ENCODE measurements at places on chromosomes 11 and 22.

DNA sequence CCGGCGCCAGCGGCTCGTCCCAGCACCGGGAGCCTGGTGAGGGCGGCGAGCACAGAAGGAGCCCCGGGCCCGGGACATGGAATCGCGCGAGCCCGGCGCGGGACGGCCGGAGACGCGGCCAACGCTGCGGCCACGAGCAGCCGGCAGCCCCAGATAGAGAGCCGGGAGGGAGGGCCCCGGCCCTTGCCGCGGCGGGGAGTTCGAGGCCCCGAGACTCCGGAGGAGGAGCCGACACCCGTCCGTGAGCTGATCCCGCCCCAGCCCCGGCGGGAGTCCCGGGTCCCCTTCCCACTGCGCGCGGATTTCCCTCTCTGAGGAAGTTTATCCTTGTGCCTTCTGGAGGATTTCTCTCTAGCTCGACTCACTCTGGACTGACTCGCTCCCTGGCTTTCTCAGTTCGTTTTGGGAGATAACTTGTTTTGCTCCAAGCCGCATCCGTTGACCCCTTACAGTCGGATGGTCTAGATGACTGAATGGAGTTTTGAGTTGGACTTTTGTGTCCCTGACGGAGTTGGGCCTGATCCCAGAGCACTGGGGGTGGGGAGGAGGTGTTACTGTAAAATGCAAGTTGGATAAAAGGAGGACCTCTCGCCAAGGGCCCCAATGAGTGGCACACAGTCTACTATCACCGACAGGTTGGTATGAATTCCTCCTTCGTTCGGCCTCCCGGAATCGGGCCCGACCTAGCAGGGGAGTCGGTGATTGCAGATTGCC lies 585 bp downstream of the ARHGEF12 start:
- peak; percentile 40 for DNase-seq

DNA sequence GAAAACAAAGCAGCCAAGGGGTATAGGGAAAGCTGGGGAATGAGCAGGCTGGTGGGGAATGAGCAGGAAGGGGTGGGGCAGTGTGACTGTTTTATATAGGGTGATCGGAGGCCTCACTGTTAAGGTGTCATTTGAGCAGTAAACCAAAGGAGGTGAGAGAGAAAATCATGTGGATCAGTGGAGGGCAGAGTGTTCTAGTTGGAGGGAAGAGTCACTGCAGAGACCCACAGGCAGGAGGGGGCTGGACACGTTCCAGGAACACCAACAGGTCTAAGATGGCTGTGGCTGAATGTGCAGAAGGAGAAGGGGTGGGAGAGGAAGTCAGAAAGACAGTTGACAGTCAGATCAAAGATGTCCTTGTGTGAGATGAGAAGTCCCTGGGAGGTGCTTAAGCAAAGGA lies 103.8 kb downstream of the ENTHD1 start:
- DNase-seq: no peak

DNA sequence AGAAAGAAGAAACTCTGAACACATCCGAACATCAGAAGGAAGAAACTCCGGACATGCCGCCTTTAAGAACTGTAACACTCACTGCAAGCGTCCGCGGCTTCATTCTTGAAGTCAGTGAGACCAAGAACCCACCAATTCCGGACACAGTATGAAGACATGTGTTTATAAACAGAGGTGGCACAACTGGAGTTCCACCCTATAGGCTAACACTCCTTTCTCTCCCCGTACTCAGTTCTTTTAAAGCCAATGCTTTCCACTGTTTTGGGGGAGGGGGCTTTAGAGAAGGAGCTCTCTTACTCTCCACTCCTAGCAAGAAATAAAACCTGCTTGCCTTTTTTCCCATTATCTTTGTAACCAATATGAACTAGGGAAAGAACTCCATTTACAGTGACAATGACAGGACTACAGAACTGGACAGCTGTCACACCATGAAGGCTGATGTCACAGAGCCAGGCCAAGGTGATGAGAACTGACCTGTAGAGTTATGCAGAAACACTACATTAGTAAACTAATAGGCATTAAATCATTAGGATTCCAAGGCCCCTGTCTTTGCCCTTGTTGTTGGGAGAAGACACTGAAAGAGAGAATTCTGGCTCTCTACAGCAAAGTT lies 733 bp downstream of the TRIM5 start:
- no peak for DNase-seq

DNA sequence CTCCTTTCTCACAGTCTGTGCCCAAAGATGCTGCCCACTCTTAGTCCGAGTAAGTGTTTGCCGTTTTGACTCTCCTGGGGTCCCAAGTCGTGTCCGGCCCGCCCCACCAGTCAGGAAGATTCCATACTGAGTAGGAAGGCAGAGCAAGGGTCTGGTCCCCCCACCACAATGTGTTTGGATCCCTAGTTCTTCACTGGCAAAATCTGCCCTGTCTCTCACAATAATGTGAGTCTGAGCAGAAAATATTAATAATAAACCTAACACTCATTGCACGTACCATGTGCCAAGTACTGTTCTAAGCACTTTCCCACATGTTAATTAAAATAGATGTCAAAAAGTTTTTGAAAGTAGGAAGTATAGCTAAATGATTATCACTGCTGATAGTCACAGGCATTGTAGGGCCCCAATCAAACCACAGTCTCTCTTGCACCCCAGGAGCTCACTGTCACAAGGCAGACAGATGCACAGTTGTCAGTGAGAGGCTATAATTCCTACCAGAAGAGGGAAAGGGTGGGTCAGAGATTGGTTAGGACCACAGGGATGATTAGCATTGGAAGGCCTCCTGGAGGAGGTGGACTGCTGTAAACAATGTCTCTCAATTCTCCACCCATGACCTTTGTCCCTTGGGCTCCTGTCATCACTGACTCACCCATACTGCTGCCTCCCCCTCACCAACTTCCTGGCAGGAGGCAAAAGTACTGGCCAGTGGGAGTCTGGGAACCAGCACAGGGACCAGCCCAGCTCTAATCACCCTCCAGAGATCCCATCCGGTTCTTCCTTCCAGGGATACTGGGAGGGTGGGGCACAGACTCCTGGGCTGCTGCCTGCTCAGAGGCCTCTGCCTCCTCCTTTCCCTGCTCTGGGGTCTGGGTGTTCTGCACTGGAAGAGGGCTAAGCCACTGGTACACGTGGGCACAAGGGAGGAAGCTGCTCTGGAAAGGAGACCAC lies 1.0 kb upstream of the POLD4 start:
- DNase-seq: no peak

- DNase-seq: no peak
Observed at GRCh38 chr11:26823963-26824362, 102.1 kb upstream of the SLC5A12 start.

GRCh38 chr11:60133917-60134316 lies 45.5 kb downstream of the MS4A2 start:
- no peak for DNase-seq

DNA sequence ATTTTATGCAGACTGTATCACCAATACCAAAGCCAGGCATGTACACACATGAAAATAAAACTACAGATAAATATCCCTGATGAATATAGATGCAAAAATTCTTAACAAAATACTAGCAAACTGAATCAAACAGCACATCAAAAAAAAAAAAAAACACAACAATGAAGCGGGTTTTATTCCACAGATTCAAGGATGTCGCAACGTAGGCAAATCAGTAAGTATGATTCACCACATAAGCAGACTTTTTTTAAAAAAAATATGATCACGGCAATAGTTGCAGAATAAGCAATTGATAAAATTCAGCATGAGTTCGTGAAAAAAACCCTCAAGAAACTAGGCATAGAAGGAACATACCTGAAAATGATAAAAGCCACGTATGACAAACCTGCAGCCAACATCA lies 21.3 kb downstream of the OR51F1 start:
- DNase-seq: no peak

DNA sequence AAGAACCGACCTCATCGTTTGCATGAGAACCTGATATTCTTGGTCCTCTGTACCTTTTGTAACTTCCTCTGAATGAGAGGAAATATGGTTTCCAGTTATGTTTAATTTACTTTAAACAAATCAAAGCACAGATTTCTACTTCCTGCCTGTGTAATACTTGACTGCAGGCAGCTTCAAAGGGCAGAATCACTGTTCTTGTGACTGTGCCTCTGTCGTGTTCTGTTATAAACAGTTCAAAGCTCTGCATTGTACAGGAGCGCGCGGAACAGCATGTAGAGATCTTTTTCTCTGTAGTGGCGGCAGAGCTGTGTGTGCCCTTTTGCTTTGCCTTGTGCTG lies 73.2 kb upstream of the CLDN5 start:
- no peak for DNase-seq

GRCh38 chr11:120337355-120338106 lies 1.3 kb downstream of the ARHGEF12 start:
- DNase-seq: no peak

GRCh38 chr11:68974421-68975194 lies 6.2 kb downstream of the MRGPRD start:
- no peak for DNase-seq

- no peak for DNase-seq
Observed at GRCh38 chr11:86999859-87000753, 37.6 kb upstream of the TMEM135 start.

GRCh38 chr11:121032546-121032945 lies 8.6 kb downstream of the TBCEL start:
- no peak for DNase-seq

DNA sequence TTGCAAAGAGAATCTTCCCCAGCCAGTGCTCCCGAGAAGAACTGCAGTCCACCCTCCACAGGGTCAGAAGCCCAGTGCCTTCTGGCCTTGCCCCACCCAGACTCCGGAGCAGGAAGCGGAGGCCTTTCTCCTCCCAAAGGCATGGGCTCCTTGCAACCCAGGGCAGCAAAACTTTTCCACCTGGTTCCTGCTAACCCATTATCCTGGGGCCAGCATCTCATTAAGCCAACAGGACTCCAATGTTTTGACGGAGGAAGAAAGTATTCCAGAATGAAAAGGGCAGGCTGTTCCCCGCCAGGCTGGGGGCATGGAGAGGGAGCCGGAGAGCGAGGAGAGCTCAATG lies 88.1 kb downstream of the RTL6 start:
- DNase-seq: no peak

DNA sequence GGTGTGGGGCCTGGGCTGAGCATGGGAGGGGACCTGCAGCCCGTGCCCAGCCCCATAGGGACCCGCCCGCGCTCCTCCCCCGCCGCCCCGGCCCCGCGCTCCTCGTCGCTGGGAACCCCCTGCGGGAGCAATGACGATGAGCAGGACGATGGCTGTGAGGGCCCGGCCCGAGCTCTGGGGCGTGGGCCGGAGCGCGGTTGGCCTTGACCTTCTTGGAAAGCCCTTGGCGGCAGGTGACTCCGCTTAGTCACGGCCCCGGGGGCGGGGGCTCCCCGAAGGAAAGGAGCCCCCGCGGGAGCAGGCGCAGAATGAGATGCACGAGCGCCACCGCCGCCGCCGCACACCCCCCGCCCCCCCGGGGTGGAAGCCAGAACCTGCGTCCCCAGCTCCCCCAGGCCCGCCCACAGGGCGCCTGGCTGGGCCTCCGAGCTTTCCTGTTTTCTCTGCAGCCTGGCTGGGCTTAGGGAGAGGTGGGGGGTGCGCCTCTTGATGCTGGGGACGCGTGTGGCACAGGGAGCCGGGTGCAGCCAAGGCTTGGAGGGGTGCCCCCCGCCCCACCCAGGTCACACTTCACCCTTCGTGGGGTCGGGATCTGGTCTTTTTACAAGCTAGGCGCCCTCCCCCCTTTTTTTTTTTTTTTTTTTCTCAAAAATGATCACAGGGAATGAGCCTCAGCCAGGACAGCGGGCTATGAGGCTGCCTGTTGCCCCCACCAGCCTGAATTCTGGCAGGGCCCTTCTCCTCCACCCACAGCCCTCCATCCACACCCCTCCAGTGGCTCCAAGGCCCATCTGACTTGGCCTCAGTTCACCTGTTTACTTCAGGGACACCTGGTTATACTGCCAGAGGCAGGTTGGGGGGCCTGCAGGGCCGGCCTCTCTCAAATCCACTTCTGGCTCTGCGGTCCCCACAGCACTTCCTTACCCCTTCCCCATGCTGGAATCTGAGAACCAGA lies 17.9 kb downstream of the CRELD2 start:
- DNase-seq: peak; percentile 46

GRCh38 chr22:38034278-38034882 lies 22.8 kb upstream of the PICK1 start:
- DNase-seq: no peak

DNA sequence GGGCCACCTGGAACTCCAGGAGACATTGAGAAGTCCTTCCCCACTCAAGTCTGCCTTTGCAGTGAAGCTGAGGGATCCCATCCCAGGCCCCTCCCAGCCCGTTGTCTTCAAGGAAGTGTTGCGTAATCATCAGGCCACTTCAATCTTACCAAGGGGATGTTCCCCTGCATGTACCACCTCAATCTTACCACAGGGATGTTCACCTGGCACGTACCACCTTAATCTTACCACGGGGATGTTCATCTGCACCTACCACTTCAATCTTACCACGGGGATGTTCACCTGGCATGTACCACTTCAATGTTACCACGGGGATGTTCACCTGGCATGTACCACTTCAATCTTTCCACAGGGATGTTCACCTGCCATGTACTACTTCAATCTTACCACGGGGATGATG lies 108.0 kb upstream of the SYN3 start:
- peak; percentile 48 for DNase-seq

DNA sequence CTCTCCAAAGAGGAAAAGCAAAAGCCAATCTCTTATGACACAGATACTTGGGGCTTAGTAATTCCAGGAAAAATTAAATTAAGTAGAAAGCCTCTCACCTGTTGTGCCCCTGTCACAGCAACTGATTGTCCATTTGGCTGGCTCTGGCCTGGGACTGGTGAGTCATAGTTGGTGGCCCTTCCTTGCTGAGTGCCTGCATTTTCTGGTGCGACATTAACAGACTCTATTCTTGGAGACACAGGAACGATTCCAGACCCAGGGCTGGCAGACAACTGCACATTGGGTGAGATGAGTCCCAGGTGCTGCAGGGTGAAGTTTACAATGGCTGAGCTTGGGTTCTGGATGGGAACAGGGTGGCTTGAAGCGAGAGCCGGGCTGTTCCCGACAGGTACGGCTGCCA lies 15.6 kb downstream of the E2F8 start:
- no peak for DNase-seq

- DNase-seq: no peak
Observed at GRCh38 chr11:107821199-107821927, 37.2 kb downstream of the SLC35F2 start.

DNA sequence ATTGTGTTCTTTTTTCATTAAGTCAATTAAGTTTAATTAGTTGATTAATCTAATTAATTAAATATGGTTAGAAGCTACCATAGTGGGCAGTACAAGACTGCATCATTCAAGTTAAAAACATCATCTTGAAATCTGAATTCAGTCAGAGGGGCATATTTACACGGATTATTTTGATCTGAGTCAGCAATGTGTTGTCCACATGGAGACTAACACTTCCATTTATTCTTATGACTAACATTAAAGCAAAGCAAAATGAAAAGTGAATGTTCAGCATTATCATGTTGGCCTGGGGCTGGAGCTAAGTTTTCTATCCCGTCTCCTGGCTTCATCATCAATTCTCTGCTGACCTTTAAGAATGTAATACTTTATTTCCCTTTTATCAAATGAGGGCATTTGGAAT lies 17.3 kb downstream of the FLI1 start:
- no peak for DNase-seq

DNA sequence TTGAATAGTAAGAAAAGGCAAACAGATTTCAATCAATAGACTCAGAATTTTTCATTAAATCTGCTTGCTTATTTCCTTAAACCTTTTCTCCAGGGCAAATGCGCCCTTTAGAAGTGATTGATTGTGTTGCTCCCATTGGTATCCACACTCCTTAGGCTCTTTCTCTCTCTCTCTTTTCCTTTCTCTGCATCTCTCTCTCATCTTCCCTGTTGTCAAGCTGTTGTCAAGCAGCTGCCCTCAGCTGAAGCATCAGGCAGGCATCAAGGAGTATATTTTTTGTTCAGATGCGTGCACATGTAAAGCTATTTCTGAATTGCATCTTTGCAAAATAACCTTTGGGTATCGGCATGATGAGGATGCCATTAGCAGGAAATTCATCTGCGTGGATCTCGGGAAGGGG lies 107.2 kb upstream of the PLET1 start:
- DNase-seq: no peak
